ENCODE measurements at places on chromosomes 2 and 18.

DNA sequence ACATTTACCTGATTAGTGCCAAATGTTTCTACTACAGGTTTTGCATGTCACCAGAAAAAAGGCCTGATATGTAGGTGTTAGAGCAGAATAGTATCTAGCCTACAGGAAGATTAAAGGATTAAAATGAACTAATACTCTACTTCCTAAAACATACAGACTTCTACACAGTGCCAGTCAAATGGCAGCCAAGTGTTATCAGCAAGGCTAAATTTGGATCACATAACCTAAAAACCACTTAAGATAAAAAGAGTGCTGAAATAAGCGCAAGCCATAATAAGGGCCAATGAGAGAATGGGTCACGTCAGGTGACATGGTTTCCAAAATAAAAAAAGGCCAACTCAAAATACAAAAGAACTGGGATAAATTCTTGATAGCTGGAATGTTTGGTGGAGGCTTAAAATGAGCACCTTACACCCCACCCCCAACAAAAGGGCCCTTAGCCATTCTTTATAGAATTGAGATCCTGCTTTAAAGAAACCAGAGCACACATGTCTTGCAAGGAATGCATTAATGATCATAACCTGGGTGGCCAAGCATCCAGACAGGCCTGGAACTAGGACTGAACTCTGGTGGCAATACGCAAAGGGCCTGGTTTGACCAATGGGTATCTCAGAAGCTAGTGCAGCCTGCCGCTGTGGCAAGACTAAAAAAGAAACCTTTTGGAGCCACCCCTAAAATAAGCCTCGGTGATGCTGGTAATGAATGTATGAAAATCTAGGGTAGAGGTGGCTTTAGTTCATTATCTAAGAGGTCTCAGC, 32.4 kb downstream of the IRS1 start:
- DNase-seq, result no peak

- no peak for DNase-seq
Observed at GRCh38 chr2:101860782-101861181, 131.0 kb upstream of the IL1R2 start.

- peak; percentile 86 for DNase-seq
Observed at GRCh38 chr2:110115291-110116032, at the start of gene MALL. Gene MALL (minus strand): TSS chr2:110115822. CDS start chr2:110115792, 30 bp downstream.

DNA sequence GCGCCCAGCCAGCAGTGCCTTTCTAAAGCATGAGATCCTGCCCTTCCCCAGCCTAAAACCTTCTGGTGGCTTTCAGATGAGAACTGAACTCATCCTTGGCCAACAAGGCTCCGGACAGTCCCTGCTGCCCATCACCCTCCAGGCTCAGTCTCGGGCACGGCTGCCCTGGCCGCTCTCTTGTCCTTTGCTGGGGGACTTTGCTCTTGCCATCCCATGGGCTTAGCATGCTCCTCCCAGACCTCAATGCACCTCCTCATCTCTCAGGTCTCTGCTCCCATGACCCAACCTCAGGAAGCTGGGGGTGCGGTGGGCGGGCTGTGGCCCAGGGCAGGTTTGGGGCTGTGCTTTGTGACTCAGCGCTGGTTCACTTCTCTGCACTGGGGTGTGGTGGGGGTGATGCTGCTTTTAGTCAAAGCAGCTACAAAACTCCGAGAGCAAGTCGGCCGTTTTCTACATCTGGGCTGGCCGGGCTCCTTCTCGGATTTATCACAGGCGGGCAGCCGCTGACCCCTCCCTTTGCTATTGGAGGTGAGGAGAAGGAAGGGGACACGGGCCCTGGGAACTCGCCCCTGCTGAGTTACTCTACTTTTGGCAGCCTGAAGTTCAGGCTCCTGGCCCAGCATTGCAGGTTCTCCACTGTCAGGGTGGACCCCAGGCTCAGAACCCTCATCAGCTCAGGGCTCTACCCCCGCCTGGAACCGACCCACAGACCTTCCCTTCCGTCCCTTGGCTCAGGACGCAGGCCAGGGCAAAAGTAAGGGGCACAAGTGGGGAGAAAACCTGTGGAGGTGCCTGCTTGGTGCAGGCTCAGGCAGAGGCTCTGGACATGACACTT, 90.6 kb upstream of the TAF1B start:
- no peak for DNase-seq

DNA sequence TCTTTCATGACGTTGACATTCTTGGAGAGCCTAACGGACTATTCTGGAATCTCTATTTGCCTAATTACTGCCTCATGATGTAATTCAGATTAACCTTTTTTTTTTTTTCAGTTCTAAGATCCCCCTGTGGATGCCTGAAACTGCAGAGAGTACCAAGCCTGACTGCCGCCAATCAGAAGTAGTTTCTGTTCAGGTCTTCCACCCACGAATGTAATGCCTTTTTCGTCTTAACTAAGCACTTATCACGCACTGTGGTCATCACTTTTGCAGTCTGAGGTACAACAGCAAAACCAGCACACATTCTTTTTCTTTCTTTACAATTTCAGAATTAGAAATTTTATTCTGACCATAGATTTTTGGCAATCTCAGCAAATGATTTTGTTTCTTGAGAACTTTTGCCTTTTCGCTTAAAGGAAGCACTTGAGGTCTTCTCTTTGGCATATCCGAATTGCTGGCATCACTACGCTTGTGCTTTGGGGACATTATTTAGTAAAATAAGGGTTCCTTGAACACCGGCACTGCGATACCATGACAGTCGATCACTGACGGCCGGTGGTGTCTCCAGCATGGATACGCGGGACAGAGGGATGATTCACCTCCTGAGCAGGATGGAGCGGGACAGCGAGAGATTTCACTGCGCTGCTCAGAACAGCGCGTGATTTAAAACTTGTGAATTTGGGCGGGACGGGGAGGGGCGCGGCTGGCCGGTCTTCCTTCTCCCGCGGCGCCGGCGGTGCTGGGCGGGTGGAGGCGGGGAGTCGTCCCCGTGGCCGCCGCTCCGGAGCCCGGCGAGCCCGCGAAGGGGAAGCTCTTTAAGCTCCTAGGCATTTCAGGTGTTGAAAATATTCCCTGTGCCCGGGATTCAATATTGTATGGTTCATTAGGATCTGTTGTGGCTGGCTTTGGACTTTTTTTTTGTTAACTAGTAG, 32.0 kb upstream of the GPR55 start:
- peak; percentile 92 for DNase-seq

GRCh38 chr18:2411381-2411960, 159.8 kb downstream of the METTL4 start:
- DNase-seq, result no peak

DNA sequence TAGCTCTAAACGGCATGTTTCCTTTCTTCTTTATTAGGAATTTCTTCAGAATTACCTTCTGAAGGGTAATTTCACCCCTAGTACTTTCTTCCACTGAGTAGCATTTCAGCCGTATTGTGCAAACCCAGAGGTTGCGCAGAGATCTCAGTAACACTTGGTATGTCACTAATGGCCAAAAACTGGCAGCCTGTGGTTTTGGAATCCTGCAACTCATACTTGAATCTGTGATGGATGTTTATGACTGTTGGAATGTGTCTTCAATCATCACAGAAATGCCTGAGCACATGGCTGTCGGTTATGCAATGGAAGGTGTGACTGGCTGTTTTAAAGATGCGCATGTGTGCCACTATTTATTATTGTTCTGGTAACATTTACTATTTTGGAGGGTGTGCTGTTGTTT, 100.0 kb downstream of the COLEC12 start:
- DNase-seq, result no peak

DNA sequence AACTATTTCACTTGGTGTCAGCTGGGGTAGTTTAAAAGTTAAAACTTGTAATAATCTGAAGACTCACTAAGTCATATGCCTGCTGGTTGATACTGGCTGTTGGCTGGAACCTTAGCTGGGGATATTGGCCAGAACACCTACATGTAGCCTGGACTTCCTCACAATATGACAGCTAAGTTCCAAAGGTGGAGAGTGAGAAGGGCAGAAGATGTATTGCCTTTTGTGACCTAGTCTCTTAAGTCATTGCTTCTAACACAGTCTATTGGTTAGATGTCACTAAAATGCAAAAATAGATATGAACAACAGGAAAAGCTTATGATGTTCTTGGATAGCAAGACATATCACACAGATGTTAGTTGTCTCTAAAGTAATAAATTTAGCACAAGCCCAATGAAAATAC, 113.2 kb upstream of the CHAC2 start:
- DNase-seq, result no peak

- peak; percentile 60 for DNase-seq
Observed at GRCh38 chr2:241894681-241895426, 25.3 kb downstream of the RTP5 start.

DNA sequence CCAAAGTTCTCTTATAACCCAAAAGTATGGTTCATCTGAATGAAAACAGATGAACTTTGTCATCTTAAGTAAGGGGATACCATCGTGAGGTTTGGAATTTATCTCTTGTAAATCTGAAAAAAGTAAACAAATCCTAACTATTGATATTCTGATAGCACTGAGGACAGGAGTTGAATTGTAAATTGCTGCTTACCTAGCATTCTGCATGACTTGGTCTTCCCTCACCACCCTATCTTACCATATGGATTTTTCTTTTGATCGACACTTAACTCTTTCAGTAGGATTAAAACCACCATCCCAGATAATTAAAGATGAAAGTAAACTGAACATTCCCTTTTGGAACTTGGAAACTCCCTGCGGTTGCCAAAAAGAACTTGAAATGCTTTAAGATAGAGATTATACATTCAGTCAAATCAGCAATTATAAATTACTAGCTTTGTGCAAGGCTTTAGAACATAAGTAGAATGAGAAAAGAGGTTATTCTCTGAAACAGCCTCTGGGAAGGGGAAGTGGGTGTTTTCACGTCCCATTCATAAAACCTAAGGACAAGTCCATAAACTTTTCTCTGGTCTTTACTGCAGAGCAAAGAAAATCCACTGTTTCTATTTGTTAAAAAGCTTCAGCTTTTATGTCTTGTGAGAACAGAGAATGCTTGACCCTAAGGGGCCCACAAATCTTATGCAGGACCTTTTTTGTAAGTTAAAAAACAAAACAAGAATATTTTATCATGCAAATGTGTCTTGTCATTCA, 49.7 kb upstream of the ZNF397 start:
- no peak for DNase-seq

GRCh38 chr18:33699372-33699771, 121.4 kb downstream of the ASXL3 start:
- no peak for DNase-seq

GRCh38 chr2:42951263-42951938, 159.0 kb upstream of the HAAO start:
- DNase-seq, result no peak

GRCh38 chr2:167729911-167730310, 517.5 kb downstream of the STK39 start:
- DNase-seq, result no peak

DNA sequence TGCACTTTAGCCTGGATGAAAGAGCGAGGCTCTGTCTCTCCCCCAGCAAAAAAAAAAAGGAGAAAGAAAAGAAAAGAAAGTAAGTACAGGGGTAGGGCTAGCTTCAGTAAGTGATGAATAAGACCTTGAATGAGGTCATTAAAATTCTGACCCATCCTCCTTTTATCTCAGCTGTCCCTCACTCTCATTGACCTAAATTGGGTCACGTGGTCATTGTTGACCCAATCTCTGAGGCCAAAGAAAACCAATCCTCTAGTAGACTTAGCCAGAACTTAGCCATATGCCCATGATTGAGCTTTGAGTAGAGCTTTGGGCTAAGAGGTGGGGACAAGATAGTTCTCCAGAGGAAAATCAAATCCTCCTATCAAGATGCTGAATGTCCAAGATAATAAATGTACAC, 149.3 kb downstream of the PDE11A start:
- DNase-seq, result no peak

GRCh38 chr2:239394346-239394945, 6.4 kb downstream of the HDAC4 start:
- peak; percentile 22 for DNase-seq
